HCT116 (cell line): ENCODE measurements at places on chromosomes 1 and 21.

- DNase-seq, result no peak
Observed at GRCh38 chr1:36322786-36323635, 434 bp downstream of the EVA1B start.

DNA sequence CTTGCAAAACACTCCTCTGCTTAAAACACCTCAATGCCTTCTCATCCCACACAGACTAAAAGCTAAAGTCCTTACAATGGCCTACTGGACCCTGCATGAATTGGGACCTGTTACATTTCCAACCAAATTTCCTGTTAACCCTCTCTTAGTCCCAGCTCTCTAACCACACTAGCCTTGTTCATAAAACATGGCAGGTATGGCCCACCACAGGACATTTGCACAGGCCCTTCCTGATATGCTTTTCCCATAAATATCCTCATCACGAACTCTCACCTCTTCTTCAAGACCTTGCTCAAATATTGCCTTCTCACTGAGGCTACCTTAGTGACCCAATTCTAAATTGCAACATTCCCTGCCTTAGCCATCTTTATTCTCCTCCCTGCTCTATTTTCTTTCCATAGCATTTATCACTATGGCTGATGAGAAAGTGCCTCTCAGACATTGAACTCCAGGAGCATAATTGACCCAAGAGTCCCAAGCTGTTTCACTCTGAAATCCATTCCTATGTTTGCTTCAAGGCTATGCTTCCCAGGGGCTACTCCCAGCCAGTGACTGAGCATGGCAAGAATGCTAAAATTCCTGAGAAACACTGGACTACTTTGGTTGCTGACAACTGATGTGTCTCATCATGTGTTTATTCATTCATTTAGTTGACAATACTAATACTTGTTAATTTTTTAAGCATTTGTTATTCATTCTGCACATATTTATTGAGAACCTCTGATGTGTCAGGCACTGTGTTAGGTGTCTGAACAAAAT is 2.7 kb upstream of the PALMD start:
- DNase-seq, result no peak

DNA sequence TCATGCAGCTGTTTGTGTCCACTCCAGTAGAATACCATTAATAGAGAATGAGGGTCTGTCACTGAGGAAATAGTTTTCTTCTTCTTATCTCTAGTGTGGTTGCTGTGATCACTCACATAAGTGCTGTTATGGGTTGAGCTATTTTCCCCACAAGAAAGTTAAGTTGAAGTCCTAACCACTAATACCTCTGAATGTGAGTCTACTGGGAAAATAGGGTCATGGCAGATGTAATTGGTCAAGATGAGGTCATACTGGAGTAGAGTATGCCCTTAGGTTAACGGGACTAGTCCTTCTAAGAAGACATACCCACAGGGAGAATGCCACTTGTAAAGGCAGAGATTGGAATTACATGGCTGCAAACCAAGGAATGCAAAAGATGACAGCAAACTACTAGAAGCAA is 70.5 kb upstream of the COL24A1 start:
- no peak for DNase-seq

DNA sequence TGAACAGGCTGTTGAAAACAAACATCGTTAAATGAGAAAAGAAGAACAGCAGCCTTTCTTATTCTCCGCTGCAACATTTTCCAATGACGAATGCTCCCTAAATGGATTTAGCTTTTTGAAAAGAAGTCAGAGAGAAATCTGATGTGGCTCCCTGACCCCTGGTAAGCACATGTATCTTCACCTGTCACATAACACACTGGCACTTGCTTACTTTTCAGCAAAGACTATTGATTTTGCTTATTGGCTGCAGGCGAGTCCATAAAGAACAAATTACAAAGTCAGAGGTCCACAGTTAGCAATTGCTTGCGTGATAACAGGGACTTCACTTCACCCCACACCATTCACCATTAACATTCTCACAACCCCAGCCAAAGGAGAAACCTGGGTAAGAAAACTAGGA is 362.8 kb downstream of the GPATCH2 start:
- no peak for DNase-seq

GRCh38 chr1:188427642-188428041 is 1598.9 kb downstream of the PLA2G4A start:
- DNase-seq, result no peak

DNA sequence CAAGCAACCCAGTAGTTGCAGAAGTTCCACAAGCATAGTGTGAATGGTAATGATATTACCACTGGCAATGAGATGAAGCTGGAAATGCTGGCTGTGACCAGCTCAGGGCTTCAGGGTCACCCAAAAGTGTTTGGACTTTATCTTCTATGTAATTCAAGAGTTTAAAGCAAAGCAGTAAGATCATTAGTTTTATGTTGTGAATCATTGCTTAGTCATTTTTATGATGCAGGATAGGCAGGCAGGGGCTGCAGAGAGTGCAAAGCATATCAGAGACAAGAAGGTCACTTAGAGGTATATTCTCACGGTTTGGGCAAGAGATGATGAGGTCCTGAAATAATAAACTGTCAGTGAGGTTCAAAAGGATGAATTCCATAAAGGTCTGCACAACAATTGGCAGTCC is 147.4 kb downstream of the OLFM3 start:
- no peak for DNase-seq

DNA sequence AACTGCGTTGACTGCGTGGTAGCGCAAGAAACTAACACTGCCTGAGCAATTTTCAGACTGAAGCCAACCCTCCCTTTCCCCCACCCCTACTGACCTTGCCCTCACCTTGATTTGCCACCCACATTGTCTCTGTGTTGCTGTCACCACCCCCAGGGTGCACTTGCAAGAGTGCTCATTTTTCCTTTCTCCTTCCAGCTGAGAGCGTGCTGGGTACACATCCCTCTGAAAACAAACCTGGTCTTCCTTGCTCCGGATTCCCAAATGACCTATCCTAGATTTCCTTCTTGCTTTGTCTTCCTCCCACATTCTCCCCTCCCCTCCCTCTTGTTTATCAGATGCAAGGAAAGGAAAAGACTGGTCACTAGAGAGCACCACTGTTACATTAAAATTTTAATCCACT is 24.2 kb downstream of the MPZ start:
- DNase-seq, result no peak

DNA sequence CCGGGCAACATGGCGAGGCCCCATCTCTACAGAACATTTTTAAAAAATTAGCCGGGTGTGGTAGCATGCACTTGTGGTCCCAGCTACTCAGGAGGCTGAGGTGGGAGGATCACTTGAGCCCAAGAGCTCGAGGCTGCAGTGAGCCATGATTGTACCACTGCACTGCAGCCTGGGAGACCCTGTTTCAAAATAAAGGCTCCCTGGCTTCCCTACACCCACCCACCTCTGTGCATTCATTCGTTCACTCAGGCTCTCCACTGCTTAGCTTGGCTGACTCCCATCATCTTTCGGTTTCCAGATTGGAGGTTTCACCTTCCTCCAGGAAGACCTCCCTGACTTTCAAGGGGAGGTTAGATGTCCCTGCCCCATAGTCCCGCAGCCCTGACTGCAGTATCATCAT is 14.2 kb downstream of the KIAA2013 start:
- no peak for DNase-seq

GRCh38 chr1:86708920-86709319 is 4.5 kb downstream of the SH3GLB1 start:
- DNase-seq, result no peak

DNA sequence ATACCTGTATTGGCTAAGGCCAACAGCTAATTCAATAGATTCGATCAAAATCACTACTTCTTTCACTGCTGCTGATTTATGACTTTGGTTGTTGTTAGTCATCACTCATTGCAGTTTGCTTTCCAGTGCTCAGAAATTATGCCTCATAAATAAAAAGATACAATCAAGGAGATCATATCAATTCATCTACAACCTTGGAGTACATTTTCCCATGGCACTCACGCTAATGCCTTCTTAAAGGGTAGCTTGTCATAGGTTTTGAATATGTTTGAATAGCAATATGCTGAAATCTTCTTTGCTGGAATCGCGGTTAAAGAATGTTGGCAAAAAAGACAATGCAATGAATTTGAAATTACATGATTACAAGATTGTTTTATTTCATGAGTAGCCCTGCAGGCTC is 89.9 kb downstream of the KCTD3 start:
- no peak for DNase-seq

- DNase-seq, result no peak
Observed at GRCh38 chr1:23343221-23344110, 618 bp downstream of the HNRNPR start.

DNA sequence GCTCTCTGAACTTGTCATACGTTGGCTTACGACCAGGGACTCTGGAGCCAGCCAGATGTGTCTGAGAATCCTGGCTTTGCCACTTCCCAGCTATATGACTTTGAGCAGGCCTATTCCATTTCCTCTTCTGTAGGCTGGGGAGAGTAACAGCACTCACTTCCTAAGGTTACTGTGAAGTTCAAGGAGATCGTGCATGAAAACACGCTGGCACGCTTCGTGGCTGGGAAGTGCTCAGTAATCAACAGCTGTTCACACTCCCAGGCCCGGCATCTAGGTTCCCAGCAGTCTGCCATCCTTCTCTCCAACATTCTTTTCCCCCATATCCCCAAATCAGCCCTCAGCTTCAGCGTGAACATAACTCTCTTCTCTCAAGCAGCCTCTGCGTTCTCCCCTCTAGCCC is 2.0 kb downstream of the ASCL5 start:
- DNase-seq, result no peak

GRCh38 chr1:61190618-61191432 is 108.5 kb downstream of the NFIA start:
- no peak for DNase-seq

- no peak for DNase-seq
Observed at GRCh38 chr1:199743227-199743626, 284.3 kb upstream of the NR5A2 start.

- DNase-seq, result no peak
Observed at GRCh38 chr21:33991133-33991532, 75.5 kb upstream of the ATP5PO start.

DNA sequence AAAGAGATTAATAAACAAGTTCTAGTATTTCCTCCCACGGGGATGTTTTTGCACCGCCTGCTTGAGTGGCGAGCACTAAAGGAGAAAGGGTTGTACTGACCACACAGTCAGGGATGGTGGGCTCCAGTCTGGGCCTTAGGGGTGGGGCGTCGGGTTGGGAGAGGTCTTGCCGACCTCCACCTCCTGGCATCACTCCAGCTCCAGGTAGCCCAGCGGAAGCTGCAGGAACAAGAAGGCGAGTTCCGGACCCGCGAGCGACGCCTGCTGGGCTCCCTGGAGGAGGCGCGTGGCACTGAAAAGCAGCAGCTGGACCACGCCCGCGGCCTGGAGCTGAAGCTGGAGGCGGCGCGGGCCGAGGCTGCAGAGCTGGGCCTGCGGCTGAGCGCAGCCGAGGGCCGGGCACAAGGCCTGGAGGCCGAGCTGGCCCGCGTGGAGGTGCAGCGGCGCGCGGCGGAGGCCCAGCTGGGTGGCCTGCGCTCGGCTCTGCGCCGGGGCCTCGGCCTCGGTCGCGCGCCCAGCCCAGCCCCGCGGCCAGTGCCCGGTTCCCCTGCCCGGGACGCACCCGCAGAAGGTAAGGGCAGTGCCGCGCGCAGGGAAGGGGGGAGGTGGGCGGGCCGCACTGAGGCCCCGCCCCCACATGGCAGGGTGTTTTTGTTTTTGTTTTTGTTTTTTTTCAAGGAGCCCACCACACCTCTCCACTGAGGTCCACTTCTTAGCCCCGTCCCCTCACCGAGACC is 19.7 kb downstream of the MFAP2 start:
- peak; percentile 72 for DNase-seq

DNA sequence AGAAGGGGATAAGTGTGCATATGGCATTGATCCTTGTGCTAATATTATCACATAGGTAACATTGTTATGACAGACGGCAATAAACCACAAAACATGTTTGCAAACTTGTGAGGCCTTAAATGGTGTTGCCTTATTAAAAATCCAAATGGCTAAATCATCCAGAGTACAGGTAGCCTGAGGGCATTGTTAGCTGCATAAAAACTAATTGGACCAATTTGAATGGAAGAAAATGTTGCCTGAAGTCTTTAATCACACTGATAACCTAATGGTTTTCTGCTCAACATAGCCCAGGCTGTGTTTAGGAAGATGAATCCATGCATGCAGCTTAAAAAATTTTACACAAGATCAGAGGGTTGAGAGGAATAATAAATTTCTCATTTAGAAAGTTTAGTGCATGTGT is 19.4 kb upstream of the LRRC53 start:
- DNase-seq, result no peak

DNA sequence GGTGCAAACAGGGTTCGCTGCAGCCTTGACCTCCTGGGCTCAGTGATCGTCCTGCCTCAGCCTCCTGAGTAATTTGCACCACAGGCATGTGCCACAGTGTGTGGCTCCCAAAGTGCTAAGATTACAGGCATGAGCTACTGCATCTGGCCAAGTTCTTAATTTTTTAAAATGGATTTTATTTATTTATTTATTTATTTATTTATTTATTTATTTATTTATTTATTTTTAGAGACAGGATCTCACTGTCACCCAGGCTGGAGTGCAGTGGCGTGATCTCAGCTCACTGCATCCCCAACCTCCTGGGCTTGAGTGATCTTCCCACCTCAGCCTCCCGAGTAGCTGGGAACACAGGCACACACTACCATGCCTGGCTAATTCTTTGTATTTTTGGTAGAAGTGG is 54.7 kb downstream of the KIF1B start:
- DNase-seq, result no peak

DNA sequence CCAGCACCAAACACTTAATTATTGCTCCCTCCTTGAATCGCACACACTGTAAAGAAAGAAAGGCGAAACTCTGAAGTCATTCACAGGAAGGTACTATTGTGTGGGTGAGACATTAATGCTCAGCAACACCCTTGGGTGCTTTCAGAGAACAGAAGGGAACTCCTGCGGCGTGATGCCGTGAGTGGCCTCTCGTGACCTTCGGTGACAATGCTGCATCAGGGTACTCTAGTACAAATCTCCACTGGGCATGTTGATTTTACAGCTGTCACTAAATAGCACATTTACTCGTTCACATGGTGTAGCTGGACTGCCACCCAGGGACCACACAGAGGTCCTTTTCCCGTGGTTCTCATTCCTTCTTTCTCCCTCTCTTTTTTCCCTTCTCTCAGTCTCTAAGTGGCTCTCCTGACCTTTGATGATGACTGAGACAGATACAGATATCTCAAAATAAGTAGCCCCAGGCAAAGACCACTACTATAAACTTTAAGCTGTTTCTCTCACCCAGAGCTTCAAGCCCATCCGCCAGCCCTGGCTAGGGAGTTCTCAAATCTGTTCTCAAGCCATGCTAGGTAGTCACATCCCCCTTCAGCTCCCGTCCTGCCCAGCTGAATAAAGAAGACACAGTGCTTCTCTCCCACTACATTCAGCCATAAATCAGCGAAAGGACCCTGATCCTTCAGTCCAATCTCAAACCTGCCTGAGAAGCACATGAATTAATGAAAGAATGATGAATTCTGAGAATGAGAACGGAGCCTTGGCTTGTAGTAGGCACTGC is 223.4 kb upstream of the FMN2 start:
- no peak for DNase-seq

DNA sequence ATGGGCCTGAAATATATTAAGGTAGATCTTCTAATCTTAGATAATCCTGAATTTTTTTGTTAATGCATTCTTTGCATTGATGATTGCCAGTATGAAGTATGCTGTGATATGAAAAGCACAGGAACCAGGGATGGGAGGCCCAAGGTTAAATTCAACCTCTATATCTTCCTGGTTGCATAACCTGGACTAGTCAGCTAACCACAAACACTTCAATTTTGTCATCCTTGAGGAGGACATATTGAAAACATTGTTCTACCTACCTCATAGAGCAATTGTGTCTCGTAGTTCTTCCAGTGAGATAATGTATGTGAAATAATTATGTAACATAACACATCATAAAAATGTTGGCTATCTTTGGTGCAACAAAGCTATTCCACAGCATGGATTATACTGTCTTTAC is 25.6 kb downstream of the PDC start:
- DNase-seq, result no peak
